ENCODE measurements at places on chromosomes 7 and 10. TPM values are rescaled to one million over a fixed set of nuclear protein-coding genes. Genes with fewer than 3 reads are reported as not detected.

GRCh38 chr7:14336256-14336655 is 346.8 kb upstream of the ETV1 start:
- no peak for DNase-seq

DNA sequence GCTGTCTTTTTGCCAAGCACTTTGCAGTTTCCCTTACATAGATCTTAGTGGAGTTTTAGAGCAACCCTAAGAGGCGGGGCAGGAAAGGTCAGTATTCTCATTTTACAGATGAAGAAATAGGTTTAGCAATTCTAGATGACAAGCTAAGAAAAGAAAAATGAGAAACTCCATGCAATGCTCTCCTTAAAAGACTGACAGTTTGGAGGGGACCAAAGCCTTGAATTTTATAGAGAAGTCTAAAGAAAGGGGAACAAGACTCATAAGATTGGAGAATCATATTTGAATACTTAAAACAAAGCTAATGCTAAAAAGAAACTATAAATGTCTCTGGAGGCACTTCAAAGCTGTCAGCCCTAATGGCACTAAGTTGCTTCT is 19.6 kb downstream of the CEP55 start:
- no peak for DNase-seq

DNA sequence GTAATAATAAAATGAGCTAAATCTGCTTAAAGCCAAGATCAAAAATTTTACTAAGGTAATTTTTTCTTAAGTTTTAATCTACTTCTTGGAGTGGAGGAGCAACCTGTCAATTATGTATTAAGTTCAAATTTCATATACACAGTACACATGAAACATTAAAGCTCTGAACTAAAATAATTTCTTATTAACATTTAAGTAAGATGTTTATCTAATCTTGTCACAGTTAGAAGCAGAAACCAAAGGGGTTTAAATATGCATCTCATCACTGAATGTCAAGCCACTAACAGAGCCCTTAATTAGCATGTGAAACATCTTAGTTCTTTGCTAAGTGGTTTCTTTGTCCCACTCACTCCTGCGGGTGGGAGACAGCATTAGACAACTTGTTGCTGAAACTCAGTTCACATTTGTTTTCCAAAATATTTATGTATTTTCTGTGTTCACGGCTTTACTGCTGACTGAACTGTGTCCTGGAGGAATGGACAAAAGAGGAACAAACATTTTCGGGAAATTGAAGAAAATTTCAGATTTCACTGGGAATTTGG is 130.9 kb upstream of the MBL2 start:
- no peak for DNase-seq

PNLIPRP2 gene
- total RNA-seq = not detected

- DNase-seq = no peak
Observed at GRCh38 chr10:80619036-80619435, 81.3 kb downstream of the SH2D4B start.

DNA sequence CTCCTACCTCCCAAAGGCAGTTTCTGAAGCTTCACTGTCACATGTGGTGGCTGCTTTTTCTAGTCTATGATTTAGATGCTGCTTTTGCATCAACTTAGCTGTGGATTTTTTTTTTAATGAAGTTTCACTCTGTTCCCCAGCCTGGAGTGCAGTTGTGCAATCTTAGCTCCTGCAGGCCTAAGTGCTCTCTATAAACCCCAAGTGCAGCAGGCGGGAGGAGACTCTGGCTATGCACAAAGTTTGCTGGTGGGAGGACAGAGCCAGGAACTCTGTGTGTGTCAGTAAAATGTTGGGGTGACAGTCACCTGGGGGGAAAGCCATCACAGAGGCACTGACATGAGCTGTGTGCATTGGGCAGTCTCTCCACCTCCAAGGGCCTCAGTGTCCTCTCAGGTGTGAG is 138.8 kb upstream of the FAM20C start:
- DNase-seq = no peak

DYNC1I1 gene
- total RNA-seq = not detected

- no peak for DNase-seq
Observed at GRCh38 chr10:68362590-68362989, 29.9 kb upstream of the PBLD start.

DNA sequence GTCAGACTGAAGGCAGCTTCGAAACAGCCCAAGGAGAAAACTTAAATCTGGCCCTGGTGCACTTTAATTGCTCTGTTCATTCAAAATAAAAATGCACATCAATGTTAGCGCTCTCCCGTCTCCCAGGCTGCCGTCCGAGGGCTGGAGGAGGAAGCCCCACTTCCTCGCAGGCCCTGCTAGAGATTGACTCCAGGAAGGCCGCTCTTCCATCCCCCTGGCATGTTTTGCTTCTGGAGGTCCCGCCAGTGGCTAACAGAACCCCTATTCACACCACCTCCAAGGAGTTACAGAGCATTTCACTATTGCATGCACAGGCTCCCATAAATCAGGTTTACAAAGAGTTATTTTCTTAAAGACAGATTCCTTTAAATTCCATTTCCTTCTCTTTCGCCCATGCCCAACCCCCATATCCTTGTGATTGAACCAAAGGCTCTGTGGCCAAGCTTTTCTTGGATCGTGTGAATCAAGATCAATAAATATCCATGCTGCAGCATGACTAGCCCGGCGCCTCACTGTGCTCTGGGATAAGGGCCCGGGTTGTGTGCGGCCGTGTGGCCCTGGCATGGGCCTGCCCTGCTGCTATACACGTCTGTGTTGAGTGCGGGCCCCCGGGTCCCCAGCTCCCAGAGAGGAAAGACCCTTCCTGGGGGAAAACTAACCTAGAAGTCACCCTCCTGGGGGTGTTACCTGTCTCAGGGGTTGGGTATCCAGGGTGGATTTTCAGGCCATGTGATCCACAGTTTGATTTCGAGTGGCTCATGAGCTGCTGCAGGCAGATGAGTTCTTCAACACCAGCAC is 118.7 kb upstream of the GDF10 start:
- DNase-seq = no peak

DNA sequence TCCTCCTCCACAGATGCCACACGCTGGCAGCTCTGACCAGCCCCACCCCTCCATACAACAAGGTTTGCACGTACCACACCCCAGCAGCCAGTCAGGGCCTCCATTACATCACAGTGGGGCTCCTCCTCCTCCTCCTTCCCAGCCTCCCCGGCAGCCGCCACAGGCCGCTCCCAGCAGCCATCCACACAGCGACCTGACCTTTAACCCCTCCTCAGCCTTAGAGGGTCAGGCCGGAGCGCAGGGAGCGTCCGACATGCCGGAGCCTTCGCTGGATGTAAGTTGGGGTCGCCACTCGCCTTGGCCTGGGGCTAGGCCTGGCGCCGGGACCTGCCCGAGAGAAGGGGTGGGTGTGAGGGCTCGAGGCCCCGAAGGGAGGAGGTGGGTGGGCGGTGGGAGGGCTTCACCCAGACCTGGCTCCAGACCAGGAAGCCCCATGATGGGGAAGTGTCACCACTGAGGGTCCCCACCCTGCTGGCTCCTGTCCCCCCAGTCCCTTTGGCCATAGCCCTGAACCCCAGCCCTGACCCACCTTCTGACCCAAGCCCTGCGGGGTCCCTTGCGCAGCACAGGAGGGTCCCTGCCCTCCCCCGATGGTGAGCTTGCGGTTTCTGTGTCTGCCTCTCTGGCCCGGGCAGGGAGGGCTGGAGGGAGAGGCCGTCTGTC is 36.2 kb upstream of the PPIF start:
- DNase-seq = no peak

NAT16 gene
- total RNA-seq = not detected

- DNase-seq = no peak
Observed at GRCh38 chr10:86968271-86968993, at the start of gene ADIRF. ADIRF (plus strand) TSS chr10:86968482; CDS start chr10:86968545, 63 bp downstream.

KCNH2 gene
- total RNA-seq = 0.41 TPM

- DNase-seq = no peak
Observed at GRCh38 chr10:90862908-90863514, 5.2 kb upstream of the HTR7 start.

- no peak for DNase-seq
Observed at GRCh38 chr7:26388256-26388655, 96.6 kb downstream of the SNX10 start.

DNA sequence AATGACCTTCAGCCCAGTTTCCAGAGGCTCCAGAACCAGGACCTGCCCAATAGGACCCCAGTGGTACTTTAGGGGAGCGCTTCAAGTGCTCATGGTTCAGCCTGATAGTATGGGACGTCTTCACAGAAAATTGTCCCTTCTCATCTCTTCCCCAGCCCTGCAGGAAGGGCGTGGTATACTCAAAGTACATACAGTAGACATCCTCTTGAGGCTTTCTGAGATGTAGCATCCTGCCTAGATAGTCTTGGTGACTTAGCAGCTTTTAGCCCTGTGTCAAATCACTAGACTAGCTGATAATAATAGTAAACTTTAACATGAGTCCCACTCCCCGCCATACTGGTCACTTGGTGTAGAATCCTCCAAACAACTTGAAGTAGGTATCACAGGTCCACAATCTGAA is 193.2 kb downstream of the CYP26A1 start:
- DNase-seq = no peak

FAM241B gene
- 29.8 TPM for total RNA-seq

OR6V1 gene
- not detected for total RNA-seq

DNA sequence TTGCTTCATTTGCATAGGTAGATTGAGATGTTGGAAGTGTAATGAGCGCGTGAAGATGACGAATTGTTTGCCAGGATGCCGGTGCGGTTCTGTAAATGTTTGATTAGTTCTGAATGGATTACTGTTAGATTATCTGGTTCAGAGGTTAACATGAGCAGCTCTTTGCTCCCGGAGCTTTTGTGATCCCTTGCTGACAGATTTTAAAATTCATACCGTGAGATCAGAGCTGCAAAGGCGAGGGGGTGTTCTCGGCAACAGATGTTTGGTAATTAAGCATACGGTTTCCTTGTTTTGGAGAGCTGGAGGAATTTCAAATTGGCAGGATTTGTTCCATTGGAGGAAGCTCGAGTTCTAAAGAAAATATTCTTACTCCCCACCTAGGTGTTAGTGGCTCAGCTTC is 237.8 kb upstream of the GPR26 start:
- no peak for DNase-seq

DNA sequence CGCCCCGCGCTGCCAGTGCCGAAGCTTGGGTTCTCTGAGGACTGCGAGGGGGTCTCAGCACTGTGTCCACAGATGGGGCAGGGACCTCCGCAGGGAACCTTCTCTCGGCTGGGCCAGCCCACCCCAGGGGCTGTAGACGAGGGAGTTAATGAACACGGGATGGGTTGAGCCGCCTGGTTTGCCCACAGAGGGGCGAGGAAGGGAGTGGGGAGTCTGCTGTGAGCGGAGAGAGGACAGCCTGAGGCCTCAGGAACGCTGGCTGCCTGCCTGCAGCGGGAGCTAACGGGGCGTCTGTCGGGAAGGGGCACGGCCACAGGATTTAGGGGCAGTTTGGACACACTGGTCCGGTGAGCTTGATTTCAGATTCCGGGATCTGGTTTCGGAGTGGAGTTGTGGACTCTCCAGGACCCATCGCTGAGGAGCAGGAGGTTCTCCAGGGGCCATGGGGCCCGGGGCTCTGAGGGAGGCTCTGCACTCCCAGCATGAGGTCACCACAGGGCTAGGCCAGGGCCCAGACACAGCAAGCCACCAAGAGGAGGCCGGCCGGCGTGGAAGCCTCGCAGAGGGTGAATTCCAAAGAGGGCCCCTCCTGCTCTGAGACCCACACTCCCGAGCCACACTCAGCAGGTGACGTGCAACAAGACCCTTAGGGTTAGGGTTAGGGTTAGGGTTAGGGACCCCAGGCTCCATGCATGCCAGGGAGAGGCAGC is 19.0 kb upstream of the FAM20C start:
- no peak for DNase-seq

PNLIPRP1 gene
- not detected for total RNA-seq

RGS10 gene
- total RNA-seq = 183 TPM

NSMCE4A gene
- total RNA-seq = 46.8 TPM

GRCh38 chr7:140810830-140811556 is 113.7 kb downstream of the BRAF start:
- DNase-seq = no peak

CREB5 gene
- 0.72 TPM for total RNA-seq

ASB13 gene
- total RNA-seq = 0.41 TPM

GRCh38 chr7:68407460-68407859 is 1190.8 kb upstream of the AUTS2 start:
- DNase-seq = no peak

DNA sequence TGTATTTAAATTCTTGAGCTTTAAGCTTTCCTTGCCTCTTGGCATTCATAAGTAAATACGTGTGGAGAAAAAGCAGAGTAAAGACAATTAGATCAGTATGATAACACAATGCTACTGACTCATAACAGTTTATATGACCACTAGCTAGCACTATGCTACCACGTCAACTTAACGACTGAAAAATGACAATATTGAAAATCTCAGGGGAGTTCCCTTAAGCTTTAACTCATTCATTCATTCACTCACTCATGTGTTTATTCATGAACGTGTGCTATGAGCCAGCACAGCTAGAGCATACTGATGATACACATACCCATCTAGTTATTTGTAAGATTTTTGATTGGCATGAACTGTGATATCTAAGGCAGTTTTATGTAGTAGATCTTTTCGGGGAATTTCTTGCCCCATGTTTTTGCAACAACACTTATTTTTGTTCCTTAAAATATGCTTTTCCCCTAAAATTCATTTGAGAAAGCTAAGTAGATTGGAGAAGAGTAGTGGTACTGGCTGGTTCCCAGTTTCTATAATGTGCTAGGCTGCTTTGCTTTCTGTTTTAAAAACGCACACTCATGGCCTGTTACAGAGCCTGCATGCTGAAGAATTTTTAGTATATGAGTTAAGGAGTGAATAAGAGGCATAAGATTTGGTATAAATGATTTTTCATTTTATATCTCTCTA is 57.4 kb upstream of the ACBD5 start:
- no peak for DNase-seq

SFMBT2 gene
- 25.6 TPM for total RNA-seq

DNA sequence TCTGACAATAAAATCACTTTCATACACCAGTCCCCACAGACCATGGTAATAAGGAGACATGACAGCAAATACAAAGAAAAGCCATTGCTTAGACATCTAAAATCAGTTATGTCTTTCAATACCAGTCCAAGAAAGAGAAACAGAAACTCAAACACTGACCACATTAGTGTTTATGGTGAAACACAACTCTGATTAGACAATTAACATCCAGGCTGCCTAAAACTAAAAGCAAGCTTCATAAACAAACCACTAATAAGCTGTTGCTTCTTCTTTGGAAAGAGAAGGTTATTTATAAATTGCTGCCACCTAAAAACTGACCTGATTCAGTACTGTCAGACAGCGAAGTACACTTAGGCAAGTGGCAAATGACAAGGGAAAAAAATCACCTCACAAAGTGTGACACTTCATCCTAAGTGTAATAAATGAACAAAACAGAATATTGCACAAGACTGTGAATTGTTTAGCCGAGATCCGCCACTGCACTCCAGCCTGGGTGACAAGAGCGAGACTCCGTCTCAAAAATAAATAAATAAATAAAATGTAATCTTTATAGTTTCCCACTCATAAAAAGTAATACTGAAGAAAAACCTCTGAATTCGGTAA is 277.4 kb downstream of the PARD3 start:
- DNase-seq = no peak

DNA sequence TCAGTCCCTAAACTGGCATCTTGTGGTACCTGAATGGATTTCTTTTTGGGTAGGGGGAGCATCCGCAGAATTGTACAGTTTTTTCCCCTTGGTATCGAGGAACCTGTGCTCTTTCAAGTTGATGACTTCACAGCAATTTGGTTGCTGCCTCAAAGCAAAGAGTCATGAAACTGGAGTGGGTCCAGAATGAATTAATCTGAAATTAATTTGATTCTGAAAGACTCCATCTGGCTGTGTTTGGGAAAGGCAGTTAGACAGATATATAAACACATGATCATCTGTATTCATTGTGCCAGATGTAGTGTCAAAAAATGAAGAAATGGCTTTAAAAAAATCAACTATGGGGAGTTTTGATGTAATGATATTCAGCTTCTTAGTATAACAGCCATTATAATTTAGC is 136.1 kb downstream of the CELF2 start:
- DNase-seq = no peak

- no peak for DNase-seq
Observed at GRCh38 chr7:151707757-151708156, 169.2 kb downstream of the PRKAG2 start.
